ENCODE measurements at places on chromosomes 6 and 20.

GRCh38 chr20:7094438-7094997, 327.0 kb downstream of the BMP2 start:
- DNase-seq: no peak

GRCh38 chr6:16832043-16832567, 70.8 kb upstream of the ATXN1 start:
- DNase-seq: no peak

GRCh38 chr20:58710481-58711265, 18.1 kb downstream of the NPEPL1 start:
- DNase-seq: no peak

DNA sequence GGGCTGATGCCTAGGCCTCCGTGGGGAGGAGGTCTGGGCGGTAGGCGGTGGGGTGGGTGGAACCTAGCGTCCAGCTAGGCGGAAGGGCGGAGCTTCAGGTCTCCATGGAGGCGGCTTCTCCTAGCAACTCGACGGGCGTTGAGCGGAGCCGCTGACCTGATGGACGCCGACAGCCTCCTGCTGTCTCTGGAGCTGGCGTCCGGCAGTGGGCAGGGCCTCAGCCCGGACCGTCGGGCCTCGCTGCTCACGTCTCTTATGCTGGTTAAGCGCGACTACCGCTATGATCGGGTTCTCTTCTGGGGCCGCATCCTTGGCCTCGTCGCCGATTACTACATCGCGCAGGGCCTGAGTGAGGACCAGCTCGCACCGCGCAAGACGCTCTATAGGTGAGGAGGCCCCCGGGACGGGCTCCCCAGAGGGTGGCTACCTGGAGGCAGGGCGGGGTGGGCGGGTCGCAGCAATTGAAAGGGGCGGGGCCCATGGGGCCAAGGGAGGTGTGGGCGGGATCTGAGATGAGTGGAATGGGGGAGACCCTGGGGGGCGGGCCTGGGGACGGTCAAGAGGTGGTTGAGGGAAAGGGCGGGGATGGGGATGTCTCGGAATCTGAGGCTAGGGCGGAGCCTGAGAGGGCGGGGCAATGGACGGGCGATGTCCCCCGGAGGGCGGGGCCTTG, at the start of gene RSPH9:
Gene RSPH9 (plus strand): TSS at position 97 of the 673 bp plus-strand sequence. CDS start 63 bp downstream, at position 160.
- DNase-seq: peak; percentile 31

- DNase-seq: no peak
Observed at GRCh38 chr6:17525637-17526036, 74.5 kb upstream of the FAM8A1 start.

- no peak for DNase-seq
Observed at GRCh38 chr6:4180652-4181255, 45.4 kb upstream of the ECI2 start.

DNA sequence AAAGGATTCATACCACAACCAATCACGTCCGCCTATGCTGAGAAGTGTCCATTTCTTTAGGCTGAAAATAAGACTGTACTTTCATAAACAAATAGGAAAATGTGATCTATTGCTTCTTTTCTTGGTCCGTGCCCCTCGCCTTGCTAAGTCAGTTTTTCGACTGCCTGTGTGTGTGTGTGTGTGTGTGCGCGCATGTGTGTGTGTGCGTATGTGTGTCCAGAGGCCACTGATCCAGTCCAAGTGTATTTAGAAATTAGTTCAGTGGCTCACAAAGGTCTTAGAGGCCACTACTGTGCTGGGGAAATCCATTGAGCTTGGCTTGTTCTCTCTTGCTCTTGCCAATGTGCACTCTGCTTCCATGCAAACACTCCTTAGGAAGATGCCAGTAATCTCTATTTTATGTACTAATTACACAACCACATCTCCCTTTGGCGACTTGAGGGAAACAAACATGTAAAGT, 50.5 kb downstream of the SLC22A23 start:
- no peak for DNase-seq

DNA sequence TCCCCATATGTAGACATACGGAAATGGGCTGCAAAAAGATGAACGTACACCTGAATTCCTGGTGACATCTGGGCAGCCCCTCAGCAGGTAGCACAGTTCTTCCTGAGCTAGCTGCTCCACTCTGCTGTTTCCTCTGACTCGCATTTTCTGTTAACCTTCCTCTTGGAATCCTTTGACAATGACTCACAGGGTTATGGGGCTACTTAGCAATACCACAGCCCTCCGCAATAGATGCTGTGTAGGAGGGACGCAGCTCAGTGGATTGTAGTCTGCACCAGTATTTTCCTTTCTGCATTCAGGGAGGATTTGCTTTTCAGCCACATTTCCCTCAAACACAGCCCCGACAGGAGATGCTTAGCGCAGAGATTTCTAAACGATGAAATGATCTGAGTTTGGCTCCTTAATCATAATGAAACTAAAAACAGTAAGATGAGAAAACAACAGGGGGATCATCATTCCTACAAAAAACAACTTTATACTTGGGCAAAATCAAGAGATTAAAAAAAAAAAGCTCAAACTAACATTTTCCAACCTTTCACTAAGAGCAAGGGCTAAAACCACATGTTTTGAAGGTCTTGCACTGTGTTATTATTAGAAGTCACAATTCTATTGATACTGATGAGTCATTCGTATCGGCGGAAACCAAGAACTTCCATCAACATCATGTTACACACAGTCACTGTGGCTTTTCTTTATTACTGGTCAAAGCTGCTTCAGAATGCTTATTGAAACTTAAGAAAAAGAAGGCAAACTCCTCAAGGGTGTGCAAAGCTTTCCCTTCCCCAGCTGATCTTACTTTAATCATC, 12.2 kb downstream of the BACH2 start:
- DNase-seq: no peak

DNA sequence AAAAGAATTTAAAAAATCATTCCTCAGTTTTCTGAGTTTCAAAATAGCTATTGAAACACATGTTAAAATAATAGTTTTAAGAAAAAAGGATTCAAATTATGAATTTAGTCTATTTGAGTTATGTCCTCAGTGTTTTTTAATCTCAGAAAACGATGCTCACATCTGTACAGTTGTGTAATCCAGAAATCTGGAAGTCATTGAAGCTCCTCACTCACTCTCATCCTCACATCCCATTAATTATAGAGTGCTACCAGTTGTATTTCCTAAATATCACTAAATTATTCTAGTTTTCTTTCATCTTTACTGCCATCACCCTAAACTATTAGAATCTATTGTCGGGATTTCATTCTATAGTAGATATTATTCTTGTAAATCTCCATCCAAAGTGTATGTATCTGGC, 234.7 kb upstream of the RIMS1 start:
- no peak for DNase-seq

DNA sequence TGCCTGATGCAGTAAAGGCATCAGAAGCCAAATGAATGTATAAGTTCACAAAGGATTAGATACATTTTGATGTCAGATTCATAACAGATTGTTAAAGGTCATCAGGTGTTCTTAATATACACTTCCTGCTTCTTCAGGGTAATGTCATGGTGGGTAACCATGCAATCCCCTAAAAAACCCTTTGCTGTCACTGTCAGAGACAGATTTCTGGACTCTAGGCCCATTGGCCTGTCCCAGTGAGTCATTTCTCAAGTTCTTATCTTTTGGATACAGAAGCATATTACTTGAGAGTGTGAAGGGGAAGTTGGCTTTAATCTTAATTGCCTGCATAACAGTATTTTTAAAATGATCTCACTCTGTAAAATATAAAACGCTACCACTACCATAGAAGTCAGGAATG, 895.6 kb upstream of the MAP3K7 start:
- no peak for DNase-seq

DNA sequence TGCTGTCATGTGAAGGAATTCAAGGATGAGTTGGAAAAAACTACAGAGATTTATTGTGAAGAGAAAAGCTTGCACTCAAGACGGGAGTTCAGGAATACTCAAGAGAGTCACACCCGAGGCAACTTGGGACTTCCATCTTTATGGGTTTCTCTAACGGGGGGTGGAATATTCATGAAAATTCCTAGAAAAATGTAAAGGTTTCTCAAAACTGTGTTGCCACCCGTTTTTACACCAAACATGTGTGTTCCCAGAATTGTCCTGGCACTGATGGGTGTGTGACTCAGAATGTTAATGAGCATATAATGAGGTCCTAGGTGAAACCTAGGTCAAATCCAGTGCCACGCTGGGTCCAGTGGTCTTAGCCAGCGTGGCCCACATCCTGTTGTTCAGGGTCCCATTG, 381.5 kb downstream of the CDH26 start:
- DNase-seq: no peak

- no peak for DNase-seq
Observed at GRCh38 chr6:21999012-21999528, 297.8 kb downstream of the PRL start.

GRCh38 chr20:52847029-52847660, 125.0 kb upstream of the TSHZ2 start:
- DNase-seq: no peak

GRCh38 chr6:157157258-157157657, 166.1 kb downstream of the TMEM242 start:
- no peak for DNase-seq

DNA sequence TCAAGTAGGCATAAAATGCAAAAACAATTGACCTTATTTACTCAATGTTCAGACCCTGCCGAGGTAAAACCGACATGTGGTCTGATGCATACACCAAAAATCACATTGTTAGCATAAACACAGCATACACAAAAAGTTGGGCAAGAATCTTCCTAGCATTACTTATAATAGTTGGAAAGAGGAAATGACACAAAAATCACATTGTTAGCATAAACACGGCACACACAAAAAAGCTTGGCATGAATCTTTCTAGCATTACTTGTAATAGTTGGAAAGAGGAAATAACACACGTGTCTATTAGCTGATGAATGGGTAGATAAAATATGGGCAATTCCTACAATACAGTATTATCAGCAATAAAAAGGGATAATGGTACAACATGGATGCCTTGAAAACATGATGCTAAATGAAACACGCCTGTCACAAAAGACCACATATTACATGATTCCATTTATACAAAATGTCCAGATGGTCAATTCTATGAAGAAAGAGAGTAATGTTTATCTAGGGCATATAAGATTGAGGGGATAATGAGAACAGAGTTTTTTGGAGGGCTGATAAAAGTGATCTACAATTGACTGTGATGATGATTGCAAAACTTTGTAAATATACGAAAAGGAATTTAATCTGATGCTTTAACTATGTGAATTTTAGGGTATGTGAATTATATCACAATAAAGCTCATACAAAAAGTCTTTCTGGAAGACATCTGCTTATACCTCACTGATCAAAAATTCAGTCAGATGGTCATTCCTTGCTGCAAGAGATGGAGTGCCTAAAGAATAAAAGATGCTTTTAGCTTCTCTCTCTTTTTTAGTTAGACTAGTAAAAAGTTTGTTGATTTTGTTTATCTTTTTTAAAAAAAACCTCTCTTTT, 1019.5 kb upstream of the CITED2 start:
- no peak for DNase-seq

- DNase-seq: no peak
Observed at GRCh38 chr20:62637110-62637509, 5.2 kb upstream of the SLCO4A1 start.

DNA sequence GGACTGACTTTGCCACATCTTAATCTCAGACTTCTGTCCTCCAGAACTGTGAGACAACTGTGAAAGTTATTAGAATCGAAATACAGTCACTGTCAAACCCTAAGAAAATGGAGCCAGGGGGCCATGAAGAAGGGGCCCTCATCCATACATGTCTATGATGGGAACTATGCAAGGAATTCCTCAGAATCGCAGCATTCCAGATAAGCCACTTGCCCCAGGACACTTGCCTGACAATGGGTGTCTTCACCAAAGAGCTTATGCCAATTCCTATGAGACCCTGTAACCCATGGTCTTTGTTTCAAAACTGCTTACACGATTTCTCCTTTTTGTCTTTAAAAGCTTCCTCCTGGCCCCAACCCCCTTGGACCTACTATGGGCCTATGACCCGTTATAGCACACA, 90.4 kb upstream of the FOXP4 start:
- DNase-seq: no peak

DNA sequence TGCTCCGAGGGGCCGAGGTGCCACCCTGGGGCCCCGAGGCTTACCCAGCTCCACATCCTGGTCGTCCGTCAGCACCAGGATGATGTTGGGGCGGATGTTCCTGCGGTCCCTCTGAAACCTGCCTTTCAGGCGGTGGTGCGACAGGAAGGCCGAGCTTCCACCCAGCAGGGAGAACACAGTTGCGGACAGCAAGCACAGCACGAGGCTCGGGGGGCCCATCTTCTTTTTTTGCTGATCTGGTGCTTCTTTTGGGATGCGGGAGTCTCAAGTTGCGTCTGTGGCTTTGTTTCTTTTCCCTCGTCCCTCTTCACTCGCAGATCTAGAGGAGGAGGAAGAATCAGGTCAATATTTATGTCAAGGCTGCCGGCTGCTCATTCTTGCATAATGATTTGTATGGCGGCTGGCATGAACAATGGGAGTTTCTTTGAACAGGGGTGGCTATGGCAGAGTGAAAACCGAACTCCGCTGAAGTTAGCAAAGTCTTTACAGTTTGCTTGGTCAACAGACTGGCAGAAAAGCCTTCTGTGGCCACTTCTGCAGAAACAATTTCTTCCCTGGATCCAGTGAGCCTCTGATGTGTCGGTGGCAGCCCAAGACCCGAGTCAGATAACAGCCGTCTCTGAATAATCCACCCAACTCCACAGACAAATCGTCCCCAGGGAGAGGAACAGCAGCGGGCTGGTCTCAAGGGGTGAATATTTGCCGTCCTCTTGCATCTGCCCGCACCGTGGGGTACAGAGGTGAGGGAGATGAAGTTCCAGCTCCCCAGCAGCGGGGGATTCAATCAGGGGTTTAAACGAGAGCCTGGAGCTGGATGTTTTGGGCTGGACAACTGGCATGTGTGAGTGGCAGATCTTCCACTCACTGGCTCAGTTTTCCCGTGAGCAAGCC, 27.9 kb downstream of the SULF2 start:
- DNase-seq: no peak

GRCh38 chr20:44084439-44084838, 102.5 kb downstream of the JPH2 start:
- DNase-seq: no peak

DNA sequence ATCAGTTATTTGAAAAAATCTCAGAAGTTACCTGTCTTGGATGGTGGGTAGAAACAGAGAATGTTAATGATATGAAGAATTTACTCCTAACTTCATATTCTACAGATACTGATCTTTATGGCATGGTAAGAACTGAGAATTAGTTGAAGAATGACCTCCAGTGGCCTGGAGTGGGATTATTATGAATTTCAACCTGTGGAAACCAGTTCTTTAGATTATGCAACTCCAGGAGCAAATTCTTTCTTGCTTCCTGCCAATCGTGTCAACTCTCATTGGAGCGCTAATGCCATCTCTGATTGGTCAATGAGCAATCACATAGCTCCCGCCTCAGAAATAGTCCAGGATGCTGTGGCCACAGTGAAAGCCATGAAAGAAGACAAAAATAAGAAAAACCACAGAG, 40.6 kb downstream of the LYRM2 start:
- no peak for DNase-seq

- DNase-seq: no peak
Observed at GRCh38 chr20:7790189-7790588, 150.1 kb downstream of the HAO1 start.

GRCh38 chr6:3739311-3739897, 12.1 kb downstream of the PXDC1 start:
- DNase-seq: no peak

DNA sequence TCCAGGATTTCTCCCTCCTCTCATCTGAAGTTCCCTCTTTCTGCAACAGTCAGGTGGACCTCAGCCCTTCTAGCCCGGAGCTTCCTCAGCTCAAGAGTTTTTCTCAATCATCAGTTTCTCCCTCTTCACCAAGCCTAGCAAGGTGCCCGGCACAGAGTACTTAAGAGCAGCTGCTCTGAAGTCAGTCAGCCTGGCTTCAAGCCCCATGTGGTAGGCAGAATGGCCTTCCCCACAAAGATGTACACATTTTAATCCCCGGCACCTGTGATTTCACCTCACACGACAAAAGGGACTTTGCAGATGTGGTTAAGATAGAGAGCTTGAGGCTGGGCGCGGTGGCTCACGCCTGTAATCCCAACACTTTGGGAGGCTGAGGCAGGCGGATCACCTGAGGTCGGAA, 15.1 kb upstream of the RBPJL start:
- no peak for DNase-seq

All from stimulated activated CD8-positive, alpha-beta memory T cell treated with anti-CD3 and anti-CD28 coated beads, Interleukin-4, amount 100 ng/mL, for 1 hour (primary cell).